Naive thymus-derived CD8-positive, alpha-beta T cell (primary cell): ENCODE measurements at places on chromosomes 1 and 21.

- no peak for DNase-seq
Measured at GRCh38 chr1:117610036-117610435, 4.2 kb downstream of the TENT5C start.

GRCh38 chr1:86137436-86137835 is 19.1 kb downstream of the COL24A1 start:
- no peak for DNase-seq

- no peak for DNase-seq
Measured at GRCh38 chr21:39796466-39796865, 51.5 kb downstream of the IGSF5 start.

GRCh38 chr1:236273358-236273757 is 8.4 kb downstream of the ERO1B start:
- DNase-seq = no peak

DNA sequence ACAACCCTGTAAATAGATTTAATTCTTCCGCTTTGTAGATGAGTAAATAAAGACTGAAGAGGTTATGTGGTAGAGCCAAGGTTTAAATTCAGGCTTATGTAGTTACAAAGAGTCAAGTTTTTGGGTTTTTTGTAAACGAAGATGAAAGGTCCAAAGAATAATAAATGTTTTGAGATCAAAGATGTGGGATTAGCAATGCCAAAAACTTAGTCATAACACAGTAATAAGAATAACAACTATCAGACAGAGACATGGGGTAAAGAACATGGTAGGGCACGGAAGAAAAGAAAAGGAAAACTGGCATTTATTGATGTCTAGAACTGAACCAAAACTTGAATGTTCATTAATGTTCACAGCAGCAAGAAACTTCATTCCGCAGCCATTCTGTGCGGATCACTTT is 42.9 kb downstream of the EXTL2 start:
- no peak for DNase-seq

GRCh38 chr1:50971748-50972305 is 1.8 kb downstream of the CDKN2C start:
- DNase-seq = no peak

GRCh38 chr1:25433389-25434186 is 2.9 kb downstream of the MACO1 start:
- no peak for DNase-seq

DNA sequence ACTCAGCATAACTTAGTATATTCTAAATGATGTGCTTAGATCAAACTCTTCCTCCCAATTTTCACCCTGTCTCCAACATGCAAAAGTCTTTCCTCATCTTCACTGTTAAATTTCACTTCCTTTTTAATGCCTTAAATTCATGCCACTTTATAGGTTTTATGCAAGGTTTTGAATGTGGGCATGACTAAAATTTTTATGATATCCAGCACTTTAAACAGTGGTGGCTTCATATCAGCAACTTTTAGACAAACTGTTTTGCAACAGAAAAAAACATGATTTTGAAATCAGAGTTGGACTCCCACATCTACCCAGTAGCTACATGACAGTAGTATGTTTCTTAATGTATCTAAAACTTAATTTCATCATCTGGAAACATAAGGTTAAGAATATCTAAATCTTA is 84.7 kb upstream of the ZP4 start:
- no peak for DNase-seq
